ENCODE measurements at places on chromosomes 13 and 19.

DNA sequence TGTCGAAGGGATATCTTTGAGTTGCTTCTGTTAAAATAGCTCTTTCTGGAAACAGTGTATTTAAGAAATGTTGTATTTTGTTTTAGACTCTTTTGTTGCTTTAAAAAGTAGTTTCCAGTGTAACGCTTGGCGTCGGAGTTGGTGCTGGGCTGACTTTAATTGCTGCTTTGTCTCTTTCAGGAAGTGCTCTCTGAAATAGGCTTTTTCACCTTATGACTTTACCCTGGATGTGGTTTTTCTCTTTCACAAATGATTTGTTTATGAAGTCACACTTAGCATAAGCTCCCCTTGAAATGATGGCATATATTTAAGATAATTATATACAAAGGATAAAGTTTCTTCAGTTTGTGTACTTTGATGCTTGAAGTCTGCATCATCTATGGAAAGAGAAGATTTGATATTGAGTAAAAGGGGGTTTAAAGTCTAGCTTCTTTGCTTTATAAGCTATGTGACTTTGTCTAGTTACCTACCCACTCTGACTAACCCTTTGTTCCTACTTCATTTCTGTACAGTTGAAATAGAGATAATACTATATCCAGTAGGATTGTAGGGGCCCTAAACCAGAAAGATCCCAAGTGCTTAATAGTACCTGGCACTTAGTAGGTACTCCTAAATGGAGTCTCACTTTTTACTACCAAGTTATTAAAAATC is at the start of gene GPR18:
Gene GPR18, minus strand, starts transcription at position 170 of the 651 bp plus-strand sequence. CDS start 2,507 bp downstream, outside the sequence.
- no peaks in the 10 kb centered on the region for H3K27me3 ChIP-seq
- H3K4me1 ChIP-seq: no peaks in the 10 kb centered on the region
- H3K27ac ChIP-seq: no peak within 1 kb of the TSS
- H3K4me3 ChIP-seq: no peak within 1 kb of the TSS
- peaks cover 28% of the 10 kb centered on the region for H3K36me3 ChIP-seq
- DNase-seq: no peak

- DNase-seq: no peak
- H3K4me1 ChIP-seq: no peaks in the 10 kb centered on the region
- H3K27ac ChIP-seq: no peak overlapping the region
- H3K4me3 ChIP-seq: no peak overlapping the region
- peaks cover 55% of the 10 kb centered on the region for H3K36me3 ChIP-seq
These were observed 38.3 kb downstream of the GPC6 start for GRCh38 chr13:93264876-93265275.

DNA sequence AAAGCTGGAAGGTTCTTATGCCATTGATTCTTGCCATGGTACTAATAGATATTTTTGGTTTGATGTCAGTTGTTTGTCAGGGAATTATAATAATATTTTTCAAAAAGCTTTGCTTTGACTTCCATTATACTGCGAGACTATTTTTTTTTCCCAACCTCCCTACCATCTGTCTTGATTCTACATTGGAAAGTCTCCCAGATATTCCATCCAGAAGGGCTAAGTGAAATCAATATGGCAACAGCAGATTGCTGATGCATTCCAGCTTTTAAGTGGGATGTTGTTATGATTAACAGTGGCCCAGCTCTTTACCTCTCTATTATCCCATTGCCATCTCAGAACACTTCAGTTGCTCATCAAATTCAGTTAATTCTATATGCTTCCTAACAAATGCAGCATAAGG is 247.4 kb downstream of the OXGR1 start:
- H3K4me3 ChIP-seq: no peak overlapping the region
- no peaks in the 10 kb centered on the region for H3K27me3 ChIP-seq
- no peaks in the 10 kb centered on the region for H3K36me3 ChIP-seq
- no peaks in the 10 kb centered on the region for H3K4me1 ChIP-seq
- no peak for DNase-seq

DNA sequence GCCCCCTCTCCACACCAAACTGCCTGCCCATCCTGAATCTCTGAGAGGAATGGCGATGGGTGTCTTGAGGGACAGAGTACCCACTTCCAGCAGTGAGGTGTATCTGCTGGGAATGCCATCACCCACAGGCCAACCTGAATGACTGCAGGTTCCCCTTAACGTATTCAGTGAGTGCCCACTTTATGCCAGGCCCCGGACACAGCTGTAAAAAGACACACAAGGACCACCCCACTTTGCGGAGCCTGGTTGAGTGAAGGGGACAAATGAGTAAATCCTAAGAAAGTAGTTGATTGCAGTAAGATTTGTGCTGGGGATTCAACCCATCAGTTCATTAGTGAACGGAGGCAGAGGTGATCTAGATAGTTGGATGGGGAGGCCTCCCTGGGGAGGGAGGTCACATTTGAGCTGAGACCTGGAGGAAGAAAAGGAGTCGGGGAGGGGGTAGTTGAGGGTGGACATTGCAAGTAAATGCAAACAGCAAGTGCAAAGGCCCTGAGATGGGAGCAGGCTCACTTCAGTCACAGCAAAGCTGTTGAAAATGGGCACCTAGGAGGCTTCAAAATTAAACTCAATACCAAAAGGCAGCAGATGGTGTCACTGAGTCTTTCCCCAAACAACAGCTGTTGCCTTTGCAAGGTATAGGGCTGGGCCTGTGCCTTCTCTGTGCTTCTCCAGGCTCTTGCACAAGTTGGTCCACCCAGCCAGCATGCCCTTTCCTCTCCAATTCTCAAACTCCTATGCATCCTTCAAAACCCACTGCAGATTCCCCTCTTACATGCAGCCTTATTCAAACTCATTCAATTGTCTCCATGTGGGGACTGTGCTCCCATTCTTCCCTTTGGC is 4.3 kb downstream of the GDF15 start:
- no peak overlapping the region for H3K27ac ChIP-seq
- peaks cover 22% of the 10 kb centered on the region for H3K27me3 ChIP-seq
- no peak overlapping the region for H3K4me3 ChIP-seq
- no peaks in the 10 kb centered on the region for H3K36me3 ChIP-seq
- DNase-seq: no peak

GRCh38 chr19:33699754-33700407 is 78.1 kb downstream of the CHST8 start:
- H3K27me3 ChIP-seq: no peaks in the 10 kb centered on the region
- no peak overlapping the region for H3K27ac ChIP-seq
- no peak for DNase-seq
- no peaks in the 10 kb centered on the region for H3K36me3 ChIP-seq
- no peak overlapping the region for H3K4me3 ChIP-seq

- no peak for DNase-seq
- H3K4me1 ChIP-seq: no peaks in the 10 kb centered on the region
- no peak overlapping the region for H3K4me3 ChIP-seq
- peaks cover 13% of the 10 kb centered on the region for H3K36me3 ChIP-seq
- H3K27ac ChIP-seq: no peak overlapping the region
These were observed 4.5 kb upstream of the ZNF554 start for GRCh38 chr19:2815191-2815614.

GRCh38 chr19:3548606-3549005 is 8.8 kb downstream of the MFSD12 start:
- H3K27ac ChIP-seq: no peak overlapping the region
- H3K27me3 ChIP-seq: no peaks in the 10 kb centered on the region
- no peak overlapping the region for H3K4me3 ChIP-seq

DNA sequence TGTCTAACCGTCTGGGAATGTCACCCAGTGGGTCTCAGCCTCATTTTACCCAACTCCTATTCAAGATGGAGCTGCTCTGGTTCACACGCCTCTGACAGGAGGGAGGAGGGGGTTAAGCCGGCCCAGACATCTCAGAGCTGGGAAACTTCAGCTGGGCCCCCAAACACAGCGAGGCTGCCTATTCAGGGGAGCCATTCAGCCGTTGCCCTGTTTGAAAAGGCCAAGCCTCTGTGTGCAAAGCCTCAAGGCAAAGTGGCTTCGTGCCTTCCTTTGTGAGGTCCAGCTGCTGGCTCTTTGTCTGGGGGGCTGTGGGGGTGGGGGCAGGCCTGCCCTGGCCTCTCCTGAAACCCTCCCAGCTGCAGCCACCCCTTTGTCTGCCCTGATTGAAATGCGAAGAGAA is 147.4 kb downstream of the PTPRS start:
- no peaks in the 10 kb centered on the region for H3K27me3 ChIP-seq
- peaks cover 4% of the 10 kb centered on the region for H3K4me1 ChIP-seq
- H3K4me3 ChIP-seq: no peak overlapping the region

- no peaks in the 10 kb centered on the region for H3K27me3 ChIP-seq
- peak overlapping the region; percentile 86 for H3K27ac ChIP-seq
- H3K4me3 ChIP-seq: no peak overlapping the region
- DNase-seq: no peak
These were observed 10.4 kb downstream of the MIDN start for GRCh38 chr19:1258707-1259205.

GRCh38 chr13:105333416-105333815 is 1202.0 kb downstream of the EFNB2 start:
- no peak overlapping the region for H3K27ac ChIP-seq
- DNase-seq: no peak
- H3K4me3 ChIP-seq: no peak overlapping the region
- H3K27me3 ChIP-seq: no peaks in the 10 kb centered on the region
- H3K4me1 ChIP-seq: no peaks in the 10 kb centered on the region
- no peaks in the 10 kb centered on the region for H3K36me3 ChIP-seq

GRCh38 chr13:95382411-95382810 is 81.2 kb upstream of the ABCC4 start:
- H3K27me3 ChIP-seq: no peaks in the 10 kb centered on the region
- no peak overlapping the region for H3K4me3 ChIP-seq
- peaks cover 2% of the 10 kb centered on the region for H3K4me1 ChIP-seq
- no peak for DNase-seq
- H3K27ac ChIP-seq: no peak overlapping the region

- no peak for DNase-seq
- H3K27me3 ChIP-seq: no peaks in the 10 kb centered on the region
- no peak overlapping the region for H3K4me3 ChIP-seq
- peaks cover 3% of the 10 kb centered on the region for H3K4me1 ChIP-seq
These were observed 249.8 kb downstream of the DCLK1 start for GRCh38 chr13:35881360-35881759.

- no peaks in the 10 kb centered on the region for H3K4me1 ChIP-seq
- no peak overlapping the region for H3K4me3 ChIP-seq
- no peak overlapping the region for H3K27ac ChIP-seq
- DNase-seq: peak; percentile 28
These were observed 108.2 kb upstream of the UQCRFS1 start for GRCh38 chr19:29321116-29321515.

DNA sequence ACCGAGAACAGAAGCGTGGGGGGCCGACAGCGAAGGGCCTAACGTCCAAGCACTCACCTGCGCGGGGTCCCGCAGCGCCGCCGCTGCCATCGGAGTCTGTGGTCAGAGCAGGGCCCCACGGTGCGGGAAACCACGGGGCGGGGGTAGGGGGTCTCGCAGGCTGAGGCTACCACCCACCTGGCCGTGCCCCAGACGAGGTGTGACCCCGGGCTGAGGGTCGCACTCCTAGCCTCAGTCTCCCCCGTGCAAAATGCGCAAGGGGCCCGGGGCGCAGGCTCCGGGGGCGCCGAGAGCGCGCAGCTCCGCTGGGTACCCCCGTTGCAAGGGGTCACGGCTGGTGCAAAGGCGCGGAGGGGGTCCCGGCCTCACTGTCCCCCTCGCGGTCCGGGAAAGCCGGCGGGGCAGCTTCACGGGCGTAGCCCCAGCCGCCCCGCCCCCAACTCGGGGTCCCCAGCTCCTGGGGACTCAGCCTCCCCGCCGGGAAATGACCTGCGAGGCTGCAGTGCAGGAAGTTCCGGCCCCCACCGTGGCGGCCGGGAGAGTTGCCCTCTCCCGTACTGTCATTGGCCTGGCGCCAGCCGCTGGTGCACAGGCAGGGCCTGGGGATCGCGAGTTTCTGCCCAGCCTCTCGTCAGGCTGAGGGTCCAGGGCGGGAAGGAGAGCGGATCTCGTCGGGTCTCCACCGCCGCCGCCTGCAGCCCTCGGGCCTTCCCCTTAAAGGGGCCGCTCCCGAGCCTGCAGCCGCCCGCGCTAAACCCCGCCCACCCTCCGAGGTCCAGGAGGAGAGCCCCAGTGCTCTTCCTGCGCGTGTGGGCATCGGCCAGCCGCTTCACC is at the start of gene ZNF792:
Gene ZNF792, minus strand, starts transcription at position 657 of the 834 bp plus-strand sequence. Its CDS starts 567 bp downstream, at position 90.
- DNase-seq: peak; percentile 91
- no peaks in the 10 kb centered on the region for H3K4me1 ChIP-seq
- no peaks in the 10 kb centered on the region for H3K27me3 ChIP-seq
- no peak within 1 kb of the TSS for H3K27ac ChIP-seq
- peak within 1 kb of the TSS; percentile 99 for H3K4me3 ChIP-seq

DNA sequence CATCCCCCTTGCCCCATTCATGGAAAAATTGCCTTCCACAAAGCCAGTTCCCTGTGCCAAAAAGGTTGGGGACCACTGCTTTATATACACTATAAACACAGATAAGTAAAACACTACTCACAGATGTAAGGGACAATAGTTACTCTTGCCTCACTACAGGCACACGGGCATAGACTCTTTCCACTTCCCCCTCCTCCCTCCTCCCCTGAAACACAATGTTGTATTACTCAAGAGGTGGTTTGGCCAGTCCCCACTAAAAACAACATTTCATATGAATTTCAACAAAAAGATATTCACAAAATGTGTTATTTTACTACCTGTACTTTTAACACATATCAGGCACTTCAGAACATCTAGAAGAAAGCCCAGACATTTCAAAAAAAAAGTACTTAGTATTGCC is 45.1 kb downstream of the EPSTI1 start:
- H3K36me3 ChIP-seq: peaks cover 80% of the 10 kb centered on the region
- DNase-seq: no peak
- H3K4me1 ChIP-seq: no peaks in the 10 kb centered on the region
- H3K4me3 ChIP-seq: no peak overlapping the region
- no peaks in the 10 kb centered on the region for H3K27me3 ChIP-seq
- H3K27ac ChIP-seq: no peak overlapping the region

DNA sequence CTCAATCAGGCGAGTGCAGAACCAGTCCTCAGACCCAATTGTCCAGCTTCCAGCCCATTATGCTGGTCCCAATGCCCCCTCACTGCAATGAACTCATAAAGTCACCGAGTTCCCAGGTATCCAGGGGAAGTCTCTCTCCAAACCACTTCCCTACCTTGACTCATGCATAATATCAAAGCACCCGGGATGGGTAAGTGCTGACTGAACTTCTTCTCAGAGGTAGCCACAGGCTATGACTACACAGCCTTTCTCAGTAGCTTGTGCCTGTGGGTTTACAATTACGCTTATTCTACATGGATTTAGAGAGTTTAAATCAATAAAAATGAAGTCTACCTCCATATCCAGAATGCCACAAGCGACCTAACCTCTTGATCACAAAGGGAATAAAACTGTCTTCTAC is 1.7 kb upstream of the C13orf42 start:
- no peaks in the 10 kb centered on the region for H3K27me3 ChIP-seq
- H3K27ac ChIP-seq: no peak overlapping the region
- peak; percentile 20 for DNase-seq
- H3K4me1 ChIP-seq: no peaks in the 10 kb centered on the region
- H3K36me3 ChIP-seq: peaks cover 20% of the 10 kb centered on the region

GRCh38 chr19:46031781-46032596 is 8.8 kb downstream of the IGFL4 start:
- no peak for DNase-seq
- H3K27me3 ChIP-seq: no peaks in the 10 kb centered on the region
- H3K27ac ChIP-seq: no peak overlapping the region
